ENCODE measurements at places on chromosomes 2 and 18.

GRCh38 chr2:65991381-65992197 lies 443.3 kb upstream of the MEIS1 start:
- DNase-seq, result no peak

DNA sequence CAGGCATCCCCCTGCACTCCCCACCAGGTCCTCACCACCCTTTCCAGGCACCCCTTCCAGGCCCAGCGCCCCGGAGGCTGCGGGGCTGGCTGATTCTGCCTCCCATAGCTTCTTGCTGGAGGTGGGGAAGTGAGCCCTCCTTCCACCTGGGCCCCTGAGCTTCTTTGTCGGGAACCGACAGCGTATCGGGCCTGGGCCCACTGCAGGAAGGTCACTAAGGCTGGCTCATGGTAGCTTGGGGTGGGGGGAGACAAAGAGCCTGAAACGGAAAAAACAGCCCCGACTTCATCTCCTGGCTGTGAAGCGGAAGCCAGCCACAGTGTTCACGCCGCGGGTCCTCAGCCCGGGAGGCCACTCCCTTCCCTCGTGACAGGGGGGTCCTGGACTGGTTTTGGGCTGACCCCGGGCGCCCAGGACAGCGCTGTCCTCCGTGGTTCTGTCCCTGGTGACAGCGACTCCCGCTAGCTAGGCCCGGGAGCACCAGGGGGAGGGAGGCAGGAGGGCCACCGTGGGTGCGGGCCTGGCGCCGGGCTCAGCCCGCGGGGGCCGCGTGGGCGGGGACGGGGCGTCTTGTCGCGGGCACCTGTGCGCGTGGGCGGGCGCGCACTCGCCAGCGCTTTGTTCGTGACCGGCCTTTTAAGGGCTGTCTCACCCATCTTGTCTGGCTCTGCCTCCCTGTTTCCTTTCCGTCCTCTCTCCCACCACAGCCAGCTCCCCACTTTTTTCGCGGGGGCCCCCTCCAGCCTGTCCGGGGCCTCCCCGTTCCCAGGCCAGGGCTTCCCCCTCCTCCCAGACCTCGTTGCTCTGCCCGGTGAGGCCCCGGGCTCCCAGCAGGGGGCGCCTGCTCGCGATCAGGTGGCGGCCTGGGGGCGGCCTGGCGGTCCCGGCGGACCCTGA lies 64.9 kb downstream of the DNMT3A start:
- DNase-seq, result peak; percentile 93

GRCh38 chr2:195838002-195838401 lies 181.0 kb downstream of the SLC39A10 start:
- DNase-seq, result no peak

- DNase-seq, result no peak
Observed at GRCh38 chr2:239881561-239882320, 143.4 kb downstream of the NDUFA10 start.

DNA sequence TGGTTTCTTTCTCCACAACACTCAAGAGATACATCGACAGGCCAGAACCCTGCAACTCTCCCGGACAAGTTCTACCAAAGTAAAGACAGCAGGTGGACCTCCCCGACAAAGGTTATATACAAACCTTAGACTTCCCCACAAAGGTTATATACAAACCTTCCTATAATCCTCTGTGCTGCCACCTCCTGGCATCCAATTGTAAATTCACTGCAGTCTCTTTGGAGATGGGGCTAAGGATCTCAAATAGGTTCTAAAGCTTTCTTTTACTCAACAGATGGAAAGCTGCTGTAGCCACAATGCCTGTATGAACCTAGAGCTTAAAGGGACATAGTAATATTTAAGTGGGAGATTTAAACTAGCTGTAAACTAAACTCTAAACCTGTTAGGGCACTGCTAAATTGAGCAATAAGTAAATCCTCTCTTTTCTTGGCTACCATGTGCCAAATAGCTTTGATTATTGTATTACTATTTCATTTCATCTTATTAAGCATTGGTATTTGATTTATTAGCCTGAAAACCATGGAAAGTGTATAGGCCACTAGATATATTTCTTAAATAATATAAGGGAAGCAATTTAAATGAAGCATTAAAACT lies 9.8 kb upstream of the MREG start:
- DNase-seq, result no peak

DNA sequence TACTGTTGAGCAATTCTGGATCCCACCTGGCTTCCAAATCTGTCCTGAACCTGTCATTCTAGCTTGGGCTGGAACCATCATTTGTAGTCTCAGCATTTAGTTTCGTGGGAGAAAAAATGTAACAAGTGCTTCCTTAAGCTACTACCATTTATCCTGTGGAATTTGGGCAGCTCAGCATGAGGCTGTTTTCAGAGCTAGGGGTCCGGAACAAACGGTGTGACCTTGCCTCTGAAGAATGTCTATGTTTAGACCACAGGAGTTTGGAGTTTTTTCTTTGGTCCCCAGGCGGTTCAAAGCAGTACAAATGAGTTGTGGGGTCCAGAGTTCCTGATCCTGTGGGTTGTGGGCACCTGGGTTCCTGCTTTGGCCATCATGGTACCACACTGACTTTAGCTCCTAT lies 59.1 kb upstream of the TMEM178A start:
- DNase-seq, result no peak

DNA sequence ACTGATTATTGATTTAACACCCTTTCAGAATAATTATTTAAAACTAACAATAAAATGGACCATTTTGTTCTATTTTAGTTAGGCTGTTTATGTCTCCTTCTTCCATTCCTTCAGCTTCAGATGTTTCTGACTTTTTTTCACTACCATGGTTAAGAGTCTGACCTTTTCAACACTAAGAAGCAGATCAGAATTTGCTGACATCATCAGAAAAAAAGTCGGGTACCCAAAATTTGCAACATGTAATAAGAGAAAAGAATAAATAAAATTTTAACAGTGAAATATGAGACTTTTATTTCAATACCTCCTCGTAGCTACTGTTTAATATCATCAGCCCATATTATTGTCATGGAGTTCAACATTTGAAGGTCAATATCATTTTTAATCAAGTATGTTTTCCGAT lies 1158.3 kb downstream of the RPIA start:
- no peak for DNase-seq

DNA sequence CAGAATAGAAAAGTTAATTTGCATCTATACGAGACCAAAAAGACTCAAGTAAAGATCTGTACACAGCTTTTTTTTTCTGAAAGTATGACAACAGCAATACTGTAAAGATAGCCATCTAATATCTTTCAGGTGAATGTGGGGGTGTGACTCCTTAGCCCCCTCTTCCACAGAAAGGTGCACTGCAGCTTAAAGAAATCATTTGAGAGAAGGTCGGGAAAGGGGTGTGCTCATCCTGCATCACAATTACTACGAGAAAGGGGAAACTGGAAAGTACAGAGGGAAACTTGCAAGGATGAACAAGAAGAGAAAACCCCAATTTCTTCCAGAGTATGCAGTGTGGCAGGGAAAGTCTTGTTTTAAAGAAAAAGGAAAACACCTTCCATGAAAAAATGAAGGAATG lies 255.6 kb downstream of the CCDC178 start:
- DNase-seq, result no peak

GRCh38 chr2:16257322-16258028 lies 317.1 kb downstream of the MYCN start:
- DNase-seq, result no peak

GRCh38 chr2:101161658-101162057 lies 10.5 kb upstream of the TBC1D8 start:
- DNase-seq, result no peak

DNA sequence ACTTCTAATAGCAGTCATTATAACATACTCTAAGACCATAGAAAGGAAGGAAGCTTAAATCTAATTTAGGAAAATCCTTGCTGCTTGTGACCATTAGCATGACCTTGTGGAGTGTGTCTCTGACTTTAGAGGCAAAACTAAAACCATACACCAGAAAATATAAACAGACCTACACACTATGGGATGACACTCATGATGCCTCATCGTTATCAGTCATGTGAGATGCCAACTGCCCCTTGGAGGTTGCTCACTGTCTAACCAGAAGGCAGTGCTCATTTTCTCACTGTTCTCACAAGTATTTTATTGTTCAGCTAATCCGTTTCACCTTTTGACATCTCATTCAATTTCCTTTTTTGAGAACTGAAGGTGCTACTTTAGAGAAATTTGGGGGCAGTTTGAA lies 376.9 kb downstream of the RND3 start:
- no peak for DNase-seq

DNA sequence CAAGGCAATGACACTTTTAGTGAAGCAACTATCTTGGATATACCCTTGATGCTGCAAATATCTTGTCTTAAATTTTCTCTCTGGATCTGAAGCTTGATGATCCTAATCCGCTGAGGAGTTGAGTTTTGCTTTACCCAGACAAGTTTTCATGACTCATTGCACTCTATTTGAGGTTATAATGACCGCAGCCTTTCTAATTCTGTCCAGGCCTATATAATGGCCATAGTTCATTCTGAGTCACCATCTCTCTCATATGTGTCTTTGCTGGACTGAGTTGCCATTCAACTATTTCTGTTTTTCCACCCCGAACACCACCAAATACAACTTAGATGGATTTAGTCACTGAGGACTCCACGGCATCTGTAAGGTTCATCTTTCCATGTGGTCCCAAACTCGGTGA lies 802.1 kb upstream of the FAM98A start:
- DNase-seq, result no peak

GRCh38 chr2:13666582-13667414 lies 950.1 kb downstream of the TRIB2 start:
- no peak for DNase-seq

DNA sequence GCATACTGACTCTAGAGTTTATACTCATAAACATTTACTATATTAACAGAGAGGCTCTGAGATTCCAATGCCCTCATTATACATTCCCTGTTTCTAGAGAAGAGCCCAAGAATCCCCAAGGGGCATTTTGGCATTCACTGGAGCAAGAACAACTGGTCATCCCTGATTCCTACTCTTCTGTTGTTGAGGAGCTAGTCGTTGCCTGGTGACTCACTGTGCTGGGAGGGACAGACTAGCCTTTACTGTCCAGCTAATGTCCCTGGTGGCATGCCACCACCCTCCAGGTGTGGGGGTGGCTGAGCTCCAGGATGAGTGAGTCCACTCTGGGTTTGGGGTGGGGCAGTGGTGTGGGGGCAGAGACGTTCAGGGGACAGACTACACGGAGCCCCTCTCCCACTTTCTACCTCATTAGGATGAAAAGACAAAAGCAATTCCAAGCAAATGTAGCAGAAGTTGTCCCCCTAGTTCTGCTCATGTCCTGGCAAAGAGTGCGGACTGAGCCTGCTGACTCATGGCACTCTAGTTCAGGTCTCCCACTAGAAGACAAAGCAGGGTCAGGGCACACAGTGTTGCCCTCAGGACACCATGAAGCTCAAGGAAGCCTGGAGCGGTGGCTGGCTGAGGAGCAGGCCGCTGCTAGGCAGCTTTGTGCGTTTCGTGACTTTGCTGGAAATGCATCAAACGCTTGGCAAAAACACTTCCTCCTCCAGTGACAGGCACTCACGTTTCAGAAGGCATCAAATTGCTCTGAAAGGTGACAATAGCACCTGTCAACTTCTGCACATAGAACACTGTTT lies 49.4 kb downstream of the RHOB start:
- DNase-seq, result no peak

DNA sequence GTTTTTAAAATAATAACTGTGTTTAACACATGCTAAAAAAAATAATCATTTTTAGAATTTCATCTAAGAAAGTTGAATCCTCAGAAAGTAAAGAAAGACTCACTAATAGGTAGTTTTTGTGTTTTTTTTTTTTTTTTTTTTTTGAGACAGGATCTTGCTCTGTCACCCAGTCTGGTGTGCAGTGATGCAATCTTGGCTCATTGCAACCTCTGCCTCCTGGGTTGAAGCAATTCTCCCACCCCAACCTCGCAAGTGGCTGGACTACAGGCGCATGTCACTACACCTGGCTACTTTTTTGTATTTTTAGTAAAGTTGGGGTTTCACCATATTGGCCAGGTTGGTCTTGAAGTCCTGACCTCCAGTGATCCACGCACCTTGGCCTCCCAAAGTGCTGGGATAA lies 7.1 kb downstream of the CKAP2L start:
- DNase-seq, result no peak

GRCh38 chr2:96104487-96104861 lies 11.9 kb downstream of the ADRA2B start:
- DNase-seq, result peak; percentile 26

DNA sequence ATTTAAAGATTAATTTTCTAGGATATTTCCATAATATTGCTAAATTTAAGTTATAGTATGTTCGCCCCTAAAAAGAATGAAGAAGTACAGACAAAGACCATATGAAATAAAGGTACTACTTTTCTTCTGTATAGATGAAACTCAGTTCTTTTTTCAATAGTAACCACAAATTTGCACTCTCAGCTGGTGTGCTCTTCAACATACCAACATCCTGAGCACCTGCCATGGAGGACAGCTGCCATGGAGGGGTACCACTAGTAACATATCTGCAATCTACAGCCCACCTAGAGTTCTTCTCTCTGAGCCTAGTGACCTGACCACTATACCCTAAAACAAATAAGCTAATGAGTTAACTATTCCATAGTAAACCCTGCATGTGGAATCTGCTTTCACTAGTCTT lies 36.8 kb upstream of the ERCC3 start:
- DNase-seq, result no peak

DNA sequence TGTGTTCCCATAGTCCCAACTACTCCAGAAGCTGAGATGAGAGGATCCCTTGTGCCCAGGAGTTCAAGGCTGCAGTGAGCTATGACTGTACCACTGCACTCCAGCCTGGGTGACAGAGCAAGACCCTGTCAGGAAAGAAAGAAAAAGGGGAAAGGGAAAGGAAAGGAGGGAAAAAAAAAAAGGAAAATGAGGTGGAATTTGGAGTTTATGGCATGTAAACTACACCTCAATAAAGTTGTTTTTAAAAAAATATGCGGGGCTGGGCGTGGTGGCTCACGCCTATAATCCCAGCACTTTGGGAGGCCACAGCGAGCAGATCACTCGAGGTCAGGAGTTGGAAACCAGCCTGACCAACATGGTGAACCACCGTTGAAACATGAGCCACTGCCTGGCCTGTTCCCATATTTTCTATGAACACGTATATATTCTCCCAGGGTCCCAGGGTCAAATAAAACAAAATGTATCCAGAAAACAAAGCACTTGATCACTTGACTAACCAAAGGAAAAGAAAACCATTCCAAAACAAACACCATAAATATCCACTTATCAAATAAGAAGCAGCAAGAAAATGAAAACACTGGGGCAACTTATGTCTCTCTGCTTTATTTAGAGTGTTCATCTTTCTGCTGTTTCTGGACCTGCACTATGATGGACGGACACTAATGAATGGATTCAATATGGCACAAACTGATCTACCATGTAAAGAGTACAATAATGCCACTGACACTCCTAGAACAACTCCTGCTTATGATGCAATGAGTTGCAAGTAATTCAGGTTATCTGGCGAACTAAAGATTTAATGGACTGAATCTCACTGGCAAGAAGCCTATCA lies 56.8 kb downstream of the ASXL2 start:
- DNase-seq, result no peak

Measured in activated naive CD8-positive, alpha-beta T cell treated with anti-CD3 and anti-CD28 coated beads, Interleukin-2, amount 10 ng/mL, durations not matched to agents 7 days and 5 days (primary cell).